ENCODE measurements at places on chromosomes 5 and 9. TPM values are rescaled to one million over a fixed set of nuclear protein-coding genes. Genes with fewer than 3 reads are reported as not detected.
A peak's percentile ranks its signal among the peaks of the same experiment; 100 is the strongest.

SPAG8 gene
- total RNA-seq, result 0.97 TPM

GABRB2 gene
- not detected for total RNA-seq

ZNF883 gene
- 2.2 TPM for total RNA-seq

CFAP90 gene
- total RNA-seq, result not detected

PCDHA6 gene
- 1.2 TPM for total RNA-seq

SLC4A9 gene
- total RNA-seq, result 0.24 TPM

TBCA gene
- total RNA-seq, result 310 TPM

DNA sequence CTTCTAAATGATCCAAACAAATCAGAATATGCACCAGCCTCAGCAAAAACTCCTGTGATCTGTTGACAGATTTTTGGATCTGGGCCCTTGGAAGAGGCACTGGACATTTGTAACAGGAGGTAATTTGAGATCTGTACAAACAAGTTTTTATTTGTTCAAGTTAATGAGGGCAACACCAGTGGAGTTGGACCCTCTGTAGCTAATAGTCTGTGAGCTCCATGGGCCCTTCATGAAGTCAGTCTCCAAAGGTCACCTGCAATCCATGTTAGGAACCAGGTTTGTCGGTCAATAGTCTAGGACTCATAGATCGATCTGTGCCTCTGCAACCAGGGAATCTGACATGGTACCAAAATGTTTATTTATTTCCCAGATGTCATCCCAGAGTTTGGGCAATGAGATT, 40.9 kb downstream of the PAM start:
- H3K27me3 ChIP-seq, result no peaks in the 10 kb centered on the region
- DNase-seq, result no peak
- H3K4me3 ChIP-seq, result no peak overlapping the region

- no peak overlapping the region for H3K4me3 ChIP-seq
- no peak overlapping the region for H3K27ac ChIP-seq
- no peak for DNase-seq
- H3K36me3 ChIP-seq, result no peaks in the 10 kb centered on the region
- H3K4me1 ChIP-seq, result no peaks in the 10 kb centered on the region
Observed at GRCh38 chr9:108603141-108603540, 252.6 kb downstream of the ACTL7B start.

GRCh38 chr5:108101130-108101529, 280.8 kb downstream of the FBXL17 start:
- no peak for DNase-seq
- no peaks in the 10 kb centered on the region for H3K27me3 ChIP-seq
- H3K4me3 ChIP-seq, result no peak overlapping the region
- H3K4me1 ChIP-seq, result no peaks in the 10 kb centered on the region
- no peak overlapping the region for H3K27ac ChIP-seq
- no peaks in the 10 kb centered on the region for H3K36me3 ChIP-seq

- H3K27ac ChIP-seq, result no peak overlapping the region
- DNase-seq, result no peak
- H3K4me3 ChIP-seq, result peak overlapping the region; percentile 24
Observed at GRCh38 chr9:31030741-31031202, 1353.7 kb upstream of the ACO1 start.

GRCh38 chr5:140049713-140050112, 6.6 kb upstream of the NRG2 start:
- H3K4me3 ChIP-seq, result no peak overlapping the region
- no peaks in the 10 kb centered on the region for H3K36me3 ChIP-seq
- DNase-seq, result no peak
- peaks cover 28% of the 10 kb centered on the region for H3K27me3 ChIP-seq

DNA sequence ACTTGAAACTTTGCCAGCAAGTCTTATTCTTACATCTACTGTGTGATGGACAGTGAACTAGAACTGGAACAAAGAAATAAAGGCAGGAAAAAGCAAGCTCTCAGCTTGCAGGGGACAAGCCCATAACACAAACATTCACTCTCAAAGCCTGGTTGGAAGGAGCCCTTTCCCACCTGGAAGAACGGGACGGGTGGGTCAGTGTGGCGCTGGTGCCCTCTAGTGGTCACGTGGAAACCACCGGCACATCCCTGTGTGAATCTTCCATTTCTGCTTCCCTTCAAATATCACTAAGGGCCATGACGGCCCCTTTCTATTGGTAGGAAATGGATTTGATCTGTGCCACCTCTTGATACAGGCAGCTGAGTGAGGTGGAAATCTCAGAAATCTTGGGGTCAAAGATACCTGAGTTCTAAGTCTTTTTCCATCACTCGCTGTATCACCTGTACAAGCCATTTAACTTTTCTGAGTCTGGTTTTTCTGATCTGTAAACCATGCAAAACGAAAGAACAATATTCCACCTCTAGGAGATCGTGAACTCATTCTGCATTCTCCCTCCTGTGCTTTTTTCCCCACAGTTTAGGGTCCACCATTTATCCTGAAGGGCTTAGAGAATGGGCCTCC, 211.6 kb downstream of the MSX2 start:
- no peak overlapping the region for H3K27ac ChIP-seq
- H3K4me3 ChIP-seq, result no peak overlapping the region
- H3K36me3 ChIP-seq, result no peaks in the 10 kb centered on the region
- DNase-seq, result peak; percentile 82
- H3K27me3 ChIP-seq, result peaks cover 37% of the 10 kb centered on the region

GRCh38 chr5:118070041-118070440, 918.3 kb downstream of the DTWD2 start:
- no peaks in the 10 kb centered on the region for H3K36me3 ChIP-seq
- no peaks in the 10 kb centered on the region for H3K4me1 ChIP-seq
- no peak overlapping the region for H3K27ac ChIP-seq
- H3K4me3 ChIP-seq, result no peak overlapping the region
- H3K27me3 ChIP-seq, result no peaks in the 10 kb centered on the region

GRCh38 chr5:107401470-107402122, 269.1 kb downstream of the EFNA5 start:
- H3K27me3 ChIP-seq, result no peaks in the 10 kb centered on the region
- peak overlapping the region; percentile 25 for H3K27ac ChIP-seq
- H3K36me3 ChIP-seq, result peaks cover 17% of the 10 kb centered on the region
- no peak for DNase-seq

GRCh38 chr9:99515093-99515492, 293.0 kb downstream of the SEC61B start:
- no peaks in the 10 kb centered on the region for H3K27me3 ChIP-seq
- H3K36me3 ChIP-seq, result no peaks in the 10 kb centered on the region
- no peaks in the 10 kb centered on the region for H3K4me1 ChIP-seq
- no peak for DNase-seq
- no peak overlapping the region for H3K4me3 ChIP-seq
- no peak overlapping the region for H3K27ac ChIP-seq

- no peak overlapping the region for H3K4me3 ChIP-seq
- H3K4me1 ChIP-seq, result peaks cover 6% of the 10 kb centered on the region
- DNase-seq, result no peak
- no peak overlapping the region for H3K27ac ChIP-seq
- H3K36me3 ChIP-seq, result no peaks in the 10 kb centered on the region
- H3K27me3 ChIP-seq, result no peaks in the 10 kb centered on the region
Observed at GRCh38 chr9:78963911-78964310, 607.9 kb upstream of the TLE4 start.

GRCh38 chr9:19281801-19282200, 51.3 kb downstream of the DENND4C start:
- H3K4me3 ChIP-seq, result no peak overlapping the region
- H3K36me3 ChIP-seq, result no peaks in the 10 kb centered on the region
- no peak for DNase-seq
- H3K27me3 ChIP-seq, result no peaks in the 10 kb centered on the region

DNA sequence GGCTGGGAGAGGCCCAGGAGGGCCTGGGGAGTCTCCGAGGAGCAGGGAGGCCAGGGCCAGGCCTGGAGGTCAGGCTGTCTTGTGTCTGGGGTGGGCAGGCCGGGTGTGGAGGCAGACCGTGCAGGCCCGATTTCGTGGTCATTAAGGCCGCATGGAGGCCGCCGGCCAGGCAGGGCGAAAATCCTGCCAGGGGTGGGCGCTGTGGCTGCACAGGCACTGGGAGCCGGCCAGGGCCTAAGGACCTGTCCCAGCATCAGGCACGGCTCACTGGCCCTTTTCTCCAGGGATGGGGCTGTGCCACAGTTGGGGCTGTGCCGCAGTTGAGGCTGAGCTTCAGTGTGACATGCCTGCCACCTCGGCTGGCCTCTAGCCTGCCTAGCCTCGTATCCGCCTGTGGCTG, 35.9 kb downstream of the ASS1 start:
- no peak for DNase-seq
- H3K27me3 ChIP-seq, result no peaks in the 10 kb centered on the region
- H3K4me3 ChIP-seq, result no peak overlapping the region
- H3K36me3 ChIP-seq, result no peaks in the 10 kb centered on the region
- H3K27ac ChIP-seq, result no peak overlapping the region
- H3K4me1 ChIP-seq, result no peaks in the 10 kb centered on the region

- H3K27me3 ChIP-seq, result no peaks in the 10 kb centered on the region
- no peak overlapping the region for H3K27ac ChIP-seq
- no peak overlapping the region for H3K4me3 ChIP-seq
- DNase-seq, result no peak
- H3K36me3 ChIP-seq, result no peaks in the 10 kb centered on the region
Observed at GRCh38 chr5:105947461-105947860, 1723.3 kb downstream of the EFNA5 start.

DNA sequence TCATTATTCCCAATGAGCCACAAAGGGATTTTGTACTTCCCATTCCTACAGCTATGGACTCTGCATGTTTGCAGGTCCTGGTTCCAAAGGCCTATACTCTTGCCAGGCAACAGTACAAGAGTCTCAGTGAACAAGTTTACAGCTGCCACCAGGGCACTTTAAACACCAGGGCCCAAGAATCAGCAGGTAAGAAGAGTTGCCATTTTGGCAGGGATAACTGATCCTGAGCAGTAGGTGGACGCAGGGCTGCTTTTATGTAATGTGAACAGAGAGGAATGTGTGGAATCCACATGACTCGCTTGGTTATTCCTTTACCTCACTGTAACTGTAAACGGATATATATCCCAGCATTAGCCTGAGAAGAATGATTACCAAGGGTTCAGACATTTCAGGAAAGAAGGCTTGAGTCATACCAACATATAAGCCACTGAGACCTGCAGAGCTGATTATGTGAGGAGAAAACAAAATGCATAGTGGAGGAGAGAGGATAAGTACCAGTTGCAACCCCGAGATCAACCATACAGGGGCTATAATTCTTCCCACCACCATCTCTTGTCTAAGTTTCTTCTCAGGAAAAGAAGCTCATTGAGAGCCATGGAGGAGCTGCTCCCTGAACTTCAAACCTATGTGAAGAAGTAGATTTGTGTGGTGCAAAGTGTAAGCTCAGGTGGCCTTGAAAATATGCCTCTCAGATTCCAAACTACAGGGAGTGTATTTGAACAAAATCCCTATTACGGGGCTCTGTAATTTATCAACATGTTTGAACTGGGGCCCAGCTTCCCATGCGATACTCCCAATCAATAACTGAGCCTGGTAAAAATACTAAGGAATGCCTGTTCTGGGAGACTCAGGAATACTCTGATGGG, 24.6 kb downstream of the RAPGEF6 start:
- H3K27me3 ChIP-seq, result no peaks in the 10 kb centered on the region
- peaks cover 7% of the 10 kb centered on the region for H3K36me3 ChIP-seq
- no peak for DNase-seq
- no peak overlapping the region for H3K4me3 ChIP-seq
- peak overlapping the region; percentile 52 for H3K27ac ChIP-seq
- peaks cover 26% of the 10 kb centered on the region for H3K4me1 ChIP-seq

Data from Calu3 (cell line).